ENCODE measurements at places on chromosomes 1 and 21.
A peak's percentile ranks its signal among the peaks of the same experiment; 100 is the strongest.

DNA sequence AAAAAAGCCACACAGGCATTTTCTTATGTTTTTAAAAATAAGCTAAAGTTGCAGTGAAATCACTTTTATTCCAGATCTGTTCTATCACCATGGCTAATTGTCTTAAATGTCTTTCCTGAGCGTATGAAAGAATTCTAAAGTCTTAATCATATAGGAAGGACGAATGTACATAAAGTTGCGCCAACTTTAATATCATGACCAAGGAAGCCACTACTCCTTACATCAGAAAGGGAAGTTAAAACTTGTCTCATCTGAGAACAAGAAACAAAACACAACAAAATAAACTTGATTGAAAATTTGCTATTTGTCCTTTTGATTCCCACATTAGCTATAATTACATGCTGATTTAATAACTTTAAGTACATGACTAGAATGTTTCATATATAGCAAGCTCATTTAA lies 26.5 kb downstream of the CNIH4 start:
- no peak for DNase-seq

GRCh38 chr1:191151321-191151807 lies 673.7 kb upstream of the BRINP3 start:
- DNase-seq = no peak

GRCh38 chr21:32147041-32147440 lies 131.8 kb downstream of the MIS18A start:
- DNase-seq = no peak

- no peak for DNase-seq
Measured at GRCh38 chr1:33292726-33293340, 28.1 kb downstream of the A3GALT2 start.

- DNase-seq = no peak
Measured at GRCh38 chr21:44865561-44866280, 7.8 kb downstream of the PTTG1IP start.

DNA sequence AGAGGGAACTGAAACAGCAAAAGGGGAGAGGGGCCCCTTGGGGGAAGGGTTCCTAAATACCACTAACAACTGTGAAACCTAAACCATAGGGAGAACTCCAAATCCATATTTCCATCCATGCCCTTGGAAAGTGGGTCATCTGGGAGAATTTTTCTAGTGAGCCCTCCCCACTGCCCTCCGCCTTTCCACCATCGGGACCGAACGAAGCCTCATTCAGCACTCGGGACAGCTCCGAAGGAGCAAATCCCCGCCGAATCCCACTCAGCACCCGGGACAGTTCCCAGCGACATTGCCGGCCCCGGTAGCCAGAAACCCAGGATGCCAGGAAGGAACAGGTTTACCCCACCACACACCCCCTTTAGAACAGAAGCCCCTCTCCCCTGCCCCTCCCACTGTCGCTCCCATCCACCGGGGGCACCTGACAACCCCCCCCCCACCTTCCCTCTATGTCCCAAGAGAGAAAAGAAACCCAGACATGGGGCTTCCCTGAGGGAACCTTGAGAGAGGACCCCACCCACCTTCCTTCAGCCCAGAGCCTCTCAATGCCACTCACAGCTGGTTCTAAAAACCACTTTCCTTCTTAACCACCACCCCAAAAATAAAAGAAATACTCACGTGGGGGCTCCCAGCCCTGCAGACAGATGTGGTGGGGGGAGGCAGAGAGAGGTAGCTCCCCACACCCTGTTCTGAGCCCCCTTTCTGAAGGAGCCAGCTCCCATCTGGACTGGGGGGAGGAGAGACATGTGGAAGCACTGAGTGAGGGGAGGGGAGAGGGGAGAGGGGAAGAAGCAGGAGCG lies 4.5 kb downstream of the DLGAP3 start:
- DNase-seq = no peak

DNA sequence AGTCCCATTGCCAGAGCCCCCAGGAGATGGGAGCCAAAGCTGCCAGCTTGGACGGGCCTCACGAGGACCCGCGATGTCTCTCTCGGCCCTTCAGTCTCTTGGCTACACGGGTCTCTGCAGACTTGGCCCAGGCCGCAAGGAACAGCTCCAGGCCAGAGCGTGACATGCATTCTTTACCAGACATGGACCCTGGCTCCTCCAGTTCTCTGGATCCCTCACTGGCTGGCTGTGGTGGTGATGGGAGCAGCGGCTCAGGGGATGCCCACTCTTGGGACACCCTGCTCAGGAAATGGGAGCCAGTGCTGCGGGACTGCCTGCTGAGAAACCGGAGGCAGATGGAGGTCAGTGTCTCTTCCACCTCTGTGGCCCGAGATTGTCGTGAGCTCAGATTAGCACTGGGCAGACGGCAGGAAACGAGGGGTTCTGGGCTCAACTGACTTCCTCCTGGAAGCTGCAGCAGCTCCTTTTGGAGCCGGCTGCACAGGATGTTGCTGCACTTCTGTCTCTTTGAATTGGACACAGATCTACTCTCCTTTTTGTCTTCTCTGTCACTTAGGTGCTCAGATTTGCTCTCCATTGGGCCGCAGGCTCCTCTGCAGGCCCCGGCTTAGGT lies 68.0 kb downstream of the DISC1 start:
- peak; percentile 45 for DNase-seq

GRCh38 chr1:69967245-69967766 lies 238.1 kb downstream of the LRRC40 start:
- DNase-seq = no peak

DNA sequence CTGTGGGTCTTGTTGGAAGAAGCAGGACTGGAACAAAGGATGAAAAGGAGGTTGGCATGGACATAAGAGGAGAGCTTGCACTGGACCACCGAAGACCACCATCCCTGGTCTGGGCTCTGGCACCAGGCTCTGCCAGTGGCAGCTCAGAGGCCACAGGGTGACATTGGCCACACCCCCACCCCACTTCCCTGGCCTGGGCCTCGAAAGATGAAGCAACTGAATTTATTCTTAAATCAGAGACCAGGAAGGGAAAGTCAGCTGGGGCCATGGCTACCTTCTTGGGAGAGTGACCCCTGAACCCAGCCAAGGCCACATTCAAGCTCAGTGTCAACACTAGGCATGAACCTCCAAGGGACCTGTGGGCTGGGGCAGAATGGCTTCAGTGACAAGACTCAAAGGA lies 4.0 kb downstream of the KLHDC7A start:
- no peak for DNase-seq

DNA sequence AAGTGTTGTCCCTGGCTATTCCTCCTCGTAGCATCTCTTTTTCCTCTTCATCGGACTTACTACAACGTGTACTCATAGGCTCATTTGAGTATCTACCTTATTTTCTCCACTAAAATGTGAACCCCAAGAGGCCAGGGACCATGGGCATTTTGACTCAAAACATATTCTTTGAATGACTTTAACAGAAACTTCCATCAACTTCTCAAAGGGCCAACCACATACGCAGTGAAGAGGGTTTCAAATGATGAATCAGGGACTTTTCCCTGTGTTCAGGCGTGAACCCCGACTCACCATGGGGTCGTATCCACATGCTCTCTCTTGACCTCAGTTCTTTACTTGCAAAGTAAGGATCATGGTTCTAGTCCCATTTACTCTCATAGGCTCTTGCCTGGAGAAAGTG lies 20.2 kb upstream of the GPR137B start:
- DNase-seq = no peak

DNA sequence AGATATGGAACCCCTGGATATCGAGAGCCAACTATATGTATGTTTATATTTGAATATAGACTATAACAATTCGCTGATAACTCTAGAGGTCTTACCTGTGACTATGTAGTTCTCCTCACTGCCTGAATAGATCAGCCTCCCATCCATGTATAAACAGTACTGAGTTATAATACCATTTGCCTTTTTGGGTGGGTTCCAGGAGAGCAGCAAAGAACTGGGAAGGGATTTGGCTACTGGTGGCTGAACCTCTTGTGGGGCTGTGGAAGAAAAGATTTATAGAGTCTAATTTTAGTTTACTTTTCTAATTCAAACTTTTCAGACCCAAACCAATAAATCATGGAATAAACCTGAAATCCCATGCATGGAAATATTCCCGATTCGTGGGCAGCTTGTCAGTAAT lies 376.9 kb downstream of the USH2A start:
- no peak for DNase-seq

GRCh38 chr1:45864167-45865106 lies 61.0 kb downstream of the MAST2 start:
- DNase-seq = no peak

DNA sequence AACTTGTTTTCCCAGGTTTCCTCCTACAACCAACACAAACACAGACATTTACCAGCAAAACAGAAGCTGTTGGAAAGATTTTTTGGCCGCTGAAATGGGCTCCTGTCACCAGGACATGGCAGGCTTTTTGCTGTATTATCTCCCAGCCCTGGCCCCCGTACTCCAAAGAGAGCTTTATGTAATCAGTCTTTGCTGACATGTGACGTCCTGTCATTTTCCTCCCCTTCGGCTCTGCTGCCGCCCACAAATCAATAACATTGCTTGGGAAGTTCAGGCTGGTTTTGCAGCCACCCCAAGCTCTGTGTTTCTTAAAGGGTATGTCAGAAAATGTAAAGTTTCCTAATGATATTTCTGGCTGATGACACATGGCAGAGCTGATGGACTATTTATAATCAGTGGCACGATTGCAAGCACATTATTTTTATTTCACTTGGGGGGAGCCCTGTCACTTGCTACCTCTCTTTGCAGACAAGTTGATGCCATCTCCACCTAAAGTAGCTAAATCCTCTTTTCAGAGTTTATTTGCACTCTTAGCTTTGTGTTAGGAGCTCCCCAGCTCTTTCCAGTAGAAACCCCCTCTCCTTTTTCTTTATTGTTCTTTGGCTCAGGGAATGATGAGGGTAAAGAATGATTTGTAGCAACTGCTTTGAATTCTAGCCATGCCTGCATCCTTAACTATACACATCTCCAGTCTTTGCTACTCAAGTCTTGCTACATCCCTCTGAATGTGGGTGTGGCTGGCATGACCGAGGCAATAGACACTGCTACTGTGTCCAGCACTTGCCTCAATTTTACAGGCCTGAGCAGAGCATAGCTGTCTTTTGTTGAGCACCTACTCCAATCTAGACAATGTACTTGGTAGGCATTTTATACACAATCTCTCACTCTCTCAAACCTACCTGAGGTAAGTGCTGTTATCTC lies 67.3 kb downstream of the ELAVL4 start:
- no peak for DNase-seq

DNA sequence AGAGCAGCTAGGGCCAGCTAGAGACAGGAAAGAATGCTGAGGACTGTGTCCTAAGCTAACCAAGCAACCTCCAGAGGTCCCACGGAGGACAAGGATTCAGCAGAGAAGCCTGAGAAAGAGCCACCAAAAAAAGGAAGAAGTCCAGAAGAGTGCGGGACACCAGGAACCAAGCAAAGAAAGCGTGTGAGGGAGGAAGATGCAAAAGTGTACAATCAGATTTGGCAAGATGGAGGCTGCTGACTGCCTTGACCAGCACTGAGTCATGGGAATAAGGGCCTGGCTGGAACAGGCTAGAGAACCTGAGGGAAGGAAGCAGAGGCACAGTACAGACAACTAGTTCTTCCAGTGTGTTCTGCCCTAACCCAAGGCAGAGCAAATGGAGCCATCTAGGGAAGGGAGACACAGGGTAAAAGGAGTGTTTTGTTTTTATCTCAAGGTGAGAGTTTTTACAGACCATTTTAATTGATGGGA lies 18.5 kb downstream of the TP53BP2 start:
- DNase-seq = no peak

DNA sequence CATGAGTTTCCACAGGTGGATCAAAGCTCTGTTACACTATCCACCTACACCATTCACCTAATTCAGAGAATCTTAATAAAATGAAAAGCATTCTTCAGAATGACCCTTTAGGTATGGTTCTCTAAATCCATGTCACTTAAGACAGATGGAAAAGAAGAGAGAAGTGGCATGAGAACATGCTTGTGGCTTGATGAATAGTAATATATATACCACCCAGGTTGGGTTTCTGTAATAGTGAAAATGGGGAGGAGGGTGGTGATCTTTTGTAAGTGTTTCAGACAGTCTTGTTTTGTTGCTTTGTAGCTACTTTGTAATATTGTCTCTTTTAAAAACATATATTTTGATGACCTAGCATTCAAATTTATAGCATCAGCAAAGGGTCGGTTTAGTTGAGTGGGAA lies 469.8 kb downstream of the USP25 start:
- no peak for DNase-seq
